ENCODE measurements at places on chromosomes 2 and 18.

DNA sequence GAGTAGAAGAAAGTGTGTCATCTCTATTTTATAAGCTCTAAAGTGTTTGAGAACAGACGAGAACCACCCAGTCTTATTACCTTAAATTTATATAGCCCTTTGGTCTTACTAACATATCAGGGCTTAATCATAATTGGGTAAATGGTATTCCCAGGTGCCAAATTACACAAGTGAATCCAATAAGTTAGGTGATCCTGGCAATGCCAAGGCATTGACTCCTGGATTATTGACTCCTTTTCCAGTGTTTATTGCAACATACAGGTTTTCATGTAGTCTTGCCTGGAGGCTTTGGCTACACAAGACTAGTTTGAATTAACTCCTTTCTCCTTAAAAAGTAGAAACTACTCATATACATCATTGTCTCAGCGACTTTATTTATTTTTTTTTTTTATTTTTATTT lies 59.7 kb upstream of the MAPRE2 start:
- no peak for DNase-seq

- peak; percentile 26 for DNase-seq
Measured at GRCh38 chr2:241507430-241508239, 749 bp downstream of the STK25 start.

- no peak for DNase-seq
Measured at GRCh38 chr2:237873897-237874551, 14.6 kb downstream of the RAMP1 start.

DNA sequence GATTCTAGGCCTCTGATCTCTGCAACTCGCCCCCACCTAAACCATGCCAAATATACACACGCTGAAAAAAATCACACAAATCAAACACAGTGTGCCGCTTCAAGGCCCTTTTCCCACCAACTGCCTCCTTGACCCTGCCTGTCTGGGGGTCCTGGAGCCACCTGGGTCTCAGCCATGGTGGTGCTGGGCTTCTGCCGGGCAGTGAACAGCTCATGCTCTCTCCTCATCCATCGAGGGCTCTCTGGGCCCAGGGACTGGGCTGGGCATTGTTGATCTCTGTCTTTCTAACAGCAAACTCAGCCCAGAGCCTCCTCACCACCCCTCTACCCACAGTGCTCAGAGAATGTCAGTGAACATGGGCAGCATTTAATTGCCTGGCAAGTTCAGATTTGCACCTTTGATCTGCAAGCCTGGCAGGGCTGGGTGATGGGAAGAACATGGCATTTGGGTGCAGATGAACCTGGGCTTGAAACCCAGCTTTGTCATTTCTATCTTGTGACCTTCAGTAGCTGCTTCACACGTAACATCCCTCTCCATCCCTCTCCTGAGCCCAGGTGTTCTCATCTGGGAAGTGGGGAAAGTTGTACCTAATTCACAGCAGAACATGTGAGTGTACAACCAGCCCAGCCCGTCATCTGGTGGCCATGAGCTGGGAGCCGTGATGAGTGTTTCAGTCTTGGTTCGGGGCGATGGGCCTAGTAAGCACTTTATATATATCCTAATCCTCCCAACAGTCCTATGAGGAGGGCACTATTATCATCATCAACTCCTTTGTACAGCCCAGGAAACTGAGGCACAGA lies 46.1 kb downstream of the SDC1 start:
- no peak for DNase-seq

GRCh38 chr2:62065243-62065642 lies 130.7 kb upstream of the B3GNT2 start:
- DNase-seq: no peak

DNA sequence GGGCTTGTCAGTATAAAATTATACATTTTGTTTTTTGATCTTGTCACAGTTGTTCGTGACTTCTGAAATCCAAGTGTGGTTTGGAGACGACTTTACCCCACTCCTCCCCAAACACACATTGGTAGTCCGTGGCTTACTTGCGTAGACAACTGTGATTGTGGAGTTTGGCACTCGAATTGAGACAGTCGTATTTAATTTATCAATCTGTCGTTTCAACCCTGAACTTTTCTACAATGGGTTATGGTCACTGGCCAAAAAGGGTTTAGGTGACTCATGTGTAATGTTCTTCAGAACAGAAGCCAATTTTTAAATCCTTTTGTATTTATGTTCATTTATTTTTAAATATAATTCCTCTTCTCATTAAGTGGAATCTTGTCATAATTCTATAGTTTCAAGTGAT lies 129.9 kb downstream of the SPTBN1 start:
- no peak for DNase-seq

GRCh38 chr2:70073493-70073892 lies 13.8 kb upstream of the PCBP1 start:
- DNase-seq: no peak

DNA sequence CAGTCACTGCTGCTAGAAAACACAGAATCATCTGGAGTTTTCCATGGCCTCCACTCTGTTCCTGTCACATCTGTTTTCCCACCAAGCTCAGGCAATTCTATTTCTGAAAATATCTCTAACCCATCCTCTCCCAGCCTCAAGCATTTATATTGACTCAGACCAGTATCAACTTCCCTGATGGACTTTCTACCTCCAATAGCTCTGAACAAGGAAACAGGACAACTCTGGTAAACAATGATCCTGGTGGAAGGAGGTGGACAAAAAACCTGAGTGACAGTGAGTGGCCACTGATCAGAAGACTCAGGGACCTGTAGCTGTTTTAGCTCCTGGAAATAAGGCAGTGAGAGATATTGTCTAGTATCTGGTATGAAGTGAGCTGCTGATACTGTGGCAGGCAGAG lies 23.4 kb downstream of the BMP10 start:
- DNase-seq: no peak

GRCh38 chr2:10545556-10545955 lies 97.4 kb upstream of the ODC1 start:
- no peak for DNase-seq

GRCh38 chr2:173048897-173049661 lies 26.6 kb upstream of the MAP3K20 start:
- peak; percentile 36 for DNase-seq

DNA sequence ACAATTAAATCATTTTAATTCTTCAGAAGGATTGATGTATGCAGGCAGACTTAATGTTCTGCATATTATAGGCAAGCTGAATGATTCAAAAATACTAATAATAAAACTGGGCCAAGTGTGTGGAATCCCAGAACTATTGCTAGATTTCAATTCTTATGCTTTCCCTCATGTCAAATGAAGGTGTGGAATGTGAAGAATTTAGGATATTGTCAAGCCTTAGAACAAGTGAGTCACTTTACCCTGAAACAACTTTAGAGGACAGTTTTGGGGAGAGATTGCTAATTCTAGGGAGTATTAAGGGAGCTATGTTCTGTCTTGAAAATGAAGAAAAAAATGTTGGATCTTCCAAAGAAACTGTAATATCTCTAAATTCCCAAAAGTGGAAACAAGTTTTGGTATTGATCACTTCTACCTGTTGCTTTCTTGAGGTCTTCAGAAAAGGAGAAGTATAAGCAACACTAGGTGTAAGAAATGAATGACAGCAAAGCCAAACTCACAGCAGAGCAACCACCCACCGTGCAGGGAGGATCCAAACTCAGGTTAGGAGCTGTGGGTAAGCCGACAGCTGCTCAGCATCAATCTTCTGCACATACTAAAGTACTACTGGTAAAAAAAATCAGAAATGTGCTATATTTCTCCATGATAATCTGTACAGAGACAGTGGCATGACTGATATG lies 818.1 kb downstream of the SLC4A3 start:
- no peak for DNase-seq

- DNase-seq: no peak
Measured at GRCh38 chr2:210428393-210429179, 48.0 kb downstream of the LANCL1 start.

Measured in stimulated activated CD4-positive, alpha-beta T cell treated with anti-CD3 and anti-CD28 coated beads, Interleukin-4, amount 100 ng/mL, for 48 hours (primary cell).